ENCODE measurements at places on chromosomes 1 and 21.

- peaks cover 22% of the 10 kb centered on the region for H3K4me1 ChIP-seq
- H3K27ac ChIP-seq, result peak overlapping the region; percentile 48
- H3K27me3 ChIP-seq, result no peaks in the 10 kb centered on the region
- no peak for DNase-seq
- no peak overlapping the region for H3K4me3 ChIP-seq
Measured at GRCh38 chr1:154178911-154179811, 12.7 kb downstream of the TPM3 start.

GRCh38 chr1:196607981-196608380, 259 bp downstream of the KCNT2 start:
- H3K4me1 ChIP-seq, result peaks cover 1% of the 10 kb centered on the region
- H3K36me3 ChIP-seq, result peaks cover 3% of the 10 kb centered on the region
- H3K27ac ChIP-seq, result peak overlapping the region; percentile 96
- H3K27me3 ChIP-seq, result no peaks in the 10 kb centered on the region
- peak overlapping the region; percentile 93 for H3K4me3 ChIP-seq

DNA sequence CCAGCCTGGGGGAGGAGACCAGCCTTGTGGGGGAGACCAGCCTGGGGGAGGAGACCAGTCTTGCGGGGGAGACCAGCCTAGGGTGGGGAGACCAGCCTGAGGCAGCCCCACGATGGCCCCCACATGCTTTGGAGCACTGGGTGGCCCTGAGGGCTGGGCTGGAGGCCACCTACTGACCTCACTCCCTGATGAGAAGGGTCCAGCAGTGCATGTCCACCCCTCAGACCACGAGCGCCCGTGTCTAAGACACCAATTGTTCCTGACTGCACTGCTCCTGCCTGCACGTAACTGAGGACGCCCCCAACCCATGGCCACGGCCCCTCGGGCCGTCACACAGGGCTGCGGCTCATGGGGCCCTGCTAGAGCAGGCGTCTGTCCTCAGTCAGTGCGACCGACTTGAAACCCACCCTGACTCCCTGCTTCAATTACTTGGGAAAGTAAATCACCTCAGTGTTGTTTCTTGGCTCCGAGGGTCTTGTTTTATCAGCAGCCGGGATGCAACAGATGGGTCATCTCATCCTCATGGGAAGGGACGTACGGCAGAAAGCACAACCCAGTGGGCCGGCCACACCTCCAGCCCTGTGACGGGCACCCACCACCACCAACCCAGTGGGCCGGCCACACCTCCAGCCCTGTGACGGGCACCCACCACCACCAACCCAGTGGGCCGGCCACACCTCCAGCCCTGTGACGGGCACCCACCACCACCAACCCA, at the start of gene SPATC1L:
TSS of gene SPATC1L (minus strand) at position 550 of the 715 bp plus-strand sequence. CDS start 1,643 bp downstream, outside the sequence.
- H3K36me3 ChIP-seq, result peaks cover 11% of the 10 kb centered on the region
- no peaks in the 10 kb centered on the region for H3K27me3 ChIP-seq

GRCh38 chr1:205236526-205236925, 8.8 kb downstream of the TMCC2 start:
- H3K27ac ChIP-seq, result no peak overlapping the region
- peaks cover 3% of the 10 kb centered on the region for H3K36me3 ChIP-seq
- H3K4me1 ChIP-seq, result peaks cover 1% of the 10 kb centered on the region
- H3K4me3 ChIP-seq, result no peak overlapping the region

- H3K27me3 ChIP-seq, result no peaks in the 10 kb centered on the region
- no peak overlapping the region for H3K27ac ChIP-seq
- H3K4me3 ChIP-seq, result no peak overlapping the region
- H3K4me1 ChIP-seq, result no peaks in the 10 kb centered on the region
Measured at GRCh38 chr1:119816407-119816806, 5.1 kb upstream of the REG4 start.

- H3K27ac ChIP-seq, result no peak overlapping the region
- no peak overlapping the region for H3K4me3 ChIP-seq
- no peaks in the 10 kb centered on the region for H3K27me3 ChIP-seq
- peak; percentile 59 for DNase-seq
Measured at GRCh38 chr21:45138199-45139002, 64.0 kb downstream of the ADARB1 start.

DNA sequence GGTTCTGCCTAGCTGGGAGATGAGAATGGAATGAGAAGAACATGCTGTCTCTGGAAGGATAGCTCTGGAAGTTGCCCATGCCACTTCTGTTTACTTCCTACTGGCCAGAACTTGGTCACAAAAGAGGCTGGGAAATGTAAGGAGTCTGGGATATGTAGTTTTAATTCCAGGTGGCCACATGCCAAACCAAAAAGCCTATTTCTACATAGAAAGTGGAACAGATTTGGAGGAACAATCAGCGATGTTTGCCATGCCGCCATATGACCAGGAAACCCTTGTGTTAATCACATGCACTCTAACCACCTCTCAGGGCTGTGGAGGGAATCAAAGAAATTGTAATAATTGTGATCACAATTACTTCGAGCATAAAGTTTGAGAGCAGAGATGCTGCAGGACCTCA, 10.0 kb upstream of the OLIG2 start:
- H3K4me3 ChIP-seq, result no peak overlapping the region
- no peak for DNase-seq
- no peaks in the 10 kb centered on the region for H3K36me3 ChIP-seq
- H3K4me1 ChIP-seq, result no peaks in the 10 kb centered on the region
- H3K27ac ChIP-seq, result no peak overlapping the region

GRCh38 chr1:70504176-70504820, 93.2 kb downstream of the CTH start:
- no peak overlapping the region for H3K27ac ChIP-seq
- no peak overlapping the region for H3K4me3 ChIP-seq
- no peaks in the 10 kb centered on the region for H3K36me3 ChIP-seq
- no peaks in the 10 kb centered on the region for H3K27me3 ChIP-seq
- H3K4me1 ChIP-seq, result no peaks in the 10 kb centered on the region

DNA sequence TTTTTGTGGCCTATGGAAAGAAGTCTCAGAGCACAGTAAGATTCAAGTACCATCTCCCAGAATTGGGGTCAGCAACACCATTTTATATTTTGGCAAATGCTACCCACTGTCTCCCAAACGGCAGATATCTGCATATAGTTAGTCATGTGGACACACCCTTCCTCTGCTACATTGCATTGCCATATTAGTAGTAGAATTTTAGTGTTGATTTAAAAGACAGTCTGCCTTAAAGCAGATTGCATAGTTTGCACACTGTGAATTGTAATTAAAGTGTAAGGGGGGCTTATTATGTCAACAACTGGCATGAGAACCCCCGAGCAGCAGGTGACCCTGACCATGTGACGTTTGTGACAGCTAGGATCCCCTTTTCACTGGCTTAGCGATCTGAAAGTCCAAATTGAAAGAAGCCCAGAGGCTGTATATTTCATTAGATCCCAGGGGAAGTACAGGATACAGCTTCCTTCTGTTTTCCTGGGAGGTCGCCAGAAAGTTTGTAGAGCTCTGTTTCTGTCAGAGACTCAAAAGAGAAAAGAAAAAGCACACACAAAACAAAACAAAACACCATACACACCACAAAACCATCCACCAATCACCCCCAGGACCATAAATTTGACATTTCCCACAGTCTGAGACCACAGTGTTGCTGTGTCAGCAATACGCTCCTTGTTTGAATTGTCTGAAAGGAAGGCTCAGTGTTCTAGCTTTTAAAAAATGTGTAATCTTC, 172.4 kb downstream of the NFIA start:
- no peak overlapping the region for H3K27ac ChIP-seq
- no peaks in the 10 kb centered on the region for H3K4me1 ChIP-seq
- H3K27me3 ChIP-seq, result no peaks in the 10 kb centered on the region
- no peak overlapping the region for H3K4me3 ChIP-seq

GRCh38 chr1:205283270-205284147, 38.0 kb downstream of the NUAK2 start:
- no peak overlapping the region for H3K4me3 ChIP-seq
- DNase-seq, result no peak
- H3K27me3 ChIP-seq, result no peaks in the 10 kb centered on the region
- H3K27ac ChIP-seq, result peak overlapping the region; percentile 94
- peaks cover 50% of the 10 kb centered on the region for H3K4me1 ChIP-seq
- no peaks in the 10 kb centered on the region for H3K36me3 ChIP-seq

DNA sequence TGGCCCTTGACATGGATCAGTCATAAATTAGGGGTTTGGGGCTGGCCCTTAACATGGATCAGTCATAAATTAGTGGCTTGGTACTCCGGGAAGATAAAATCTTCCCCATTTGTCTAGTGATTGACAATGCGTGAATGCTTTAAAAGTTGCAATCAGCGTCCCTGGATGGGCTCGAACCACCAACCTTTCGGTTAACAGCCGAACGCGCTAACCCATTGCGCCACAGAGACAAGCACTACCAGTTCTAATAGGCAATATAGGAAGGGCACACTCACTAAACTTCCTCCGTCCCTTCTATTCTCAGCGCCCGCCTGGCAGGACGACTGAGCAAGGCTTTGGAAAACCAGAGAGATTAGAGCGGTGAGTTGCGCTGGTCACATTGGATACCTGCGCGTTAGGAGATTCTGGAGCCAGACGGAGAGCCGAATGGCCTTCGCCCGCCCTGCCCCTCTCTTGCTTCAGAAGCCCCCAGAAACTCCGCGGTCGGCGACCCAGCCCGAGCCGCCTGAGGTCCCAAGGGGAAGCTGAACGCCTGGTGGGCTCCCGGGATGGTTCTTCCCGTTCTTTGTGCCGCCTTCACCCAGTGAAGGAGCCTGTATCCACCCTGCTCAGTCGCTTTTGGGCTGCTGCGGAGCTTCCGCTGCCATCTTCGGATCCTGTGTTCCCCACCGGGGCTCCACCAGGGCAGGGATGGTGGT, 235.9 kb downstream of the FAM72C start:
- peak overlapping the region; percentile 43 for H3K27ac ChIP-seq
- DNase-seq, result peak; percentile 46
- no peaks in the 10 kb centered on the region for H3K27me3 ChIP-seq
- H3K4me3 ChIP-seq, result peak overlapping the region; percentile 84

DNA sequence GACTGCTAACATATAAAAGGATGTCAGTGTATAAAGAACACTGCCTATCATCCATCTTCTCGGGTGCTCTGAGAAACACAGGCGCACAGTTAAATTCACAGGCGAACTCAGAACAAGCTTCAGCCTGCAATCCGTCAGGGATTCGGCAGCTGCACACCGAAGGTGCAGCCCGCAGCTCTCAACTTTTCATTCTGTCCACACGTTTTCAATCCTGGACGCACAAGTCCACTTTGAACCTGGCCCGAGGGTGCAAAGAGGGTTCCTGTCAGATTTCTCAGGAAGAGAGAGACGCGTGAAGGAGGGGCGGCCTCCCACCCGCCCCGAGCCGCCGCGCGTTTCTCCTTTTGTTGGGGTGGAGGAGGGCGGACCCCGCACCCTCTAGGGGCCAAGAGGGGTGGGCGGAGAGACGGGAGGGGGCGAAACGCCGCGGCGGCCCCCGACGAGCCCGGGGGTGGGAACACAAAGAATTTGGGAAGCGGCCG, 724 bp downstream of the DOCK7 start:
- peaks cover 29% of the 10 kb centered on the region for H3K36me3 ChIP-seq
- DNase-seq, result peak; percentile 54
- peak overlapping the region; percentile 78 for H3K27ac ChIP-seq

- no peak overlapping the region for H3K4me3 ChIP-seq
- no peaks in the 10 kb centered on the region for H3K36me3 ChIP-seq
- no peaks in the 10 kb centered on the region for H3K4me1 ChIP-seq
- no peak overlapping the region for H3K27ac ChIP-seq
- no peaks in the 10 kb centered on the region for H3K27me3 ChIP-seq
Measured at GRCh38 chr1:25107643-25108010, 124.7 kb downstream of the SYF2 start.

- DNase-seq, result no peak
- no peak overlapping the region for H3K27ac ChIP-seq
- H3K4me1 ChIP-seq, result peaks cover 4% of the 10 kb centered on the region
- H3K4me3 ChIP-seq, result no peak overlapping the region
Measured at GRCh38 chr1:165371588-165372225, 15.2 kb upstream of the LMX1A start.

GRCh38 chr1:169043823-169044222, 62.7 kb upstream of the ATP1B1 start:
- no peak for DNase-seq
- no peaks in the 10 kb centered on the region for H3K27me3 ChIP-seq
- no peaks in the 10 kb centered on the region for H3K36me3 ChIP-seq
- H3K4me3 ChIP-seq, result no peak overlapping the region

- no peak for DNase-seq
- H3K27ac ChIP-seq, result no peak overlapping the region
- peak overlapping the region; percentile 89 for H3K4me3 ChIP-seq
- no peaks in the 10 kb centered on the region for H3K27me3 ChIP-seq
- H3K4me1 ChIP-seq, result peaks cover 1% of the 10 kb centered on the region
Measured at GRCh38 chr1:226064816-226065248, 2.3 kb downstream of the H3-3A start.

- no peaks in the 10 kb centered on the region for H3K27me3 ChIP-seq
- no peaks in the 10 kb centered on the region for H3K36me3 ChIP-seq
- H3K27ac ChIP-seq, result no peak overlapping the region
- no peak for DNase-seq
- H3K4me3 ChIP-seq, result no peak overlapping the region
Measured at GRCh38 chr1:70754701-70755100, 292.9 kb downstream of the PTGER3 start.

DNA sequence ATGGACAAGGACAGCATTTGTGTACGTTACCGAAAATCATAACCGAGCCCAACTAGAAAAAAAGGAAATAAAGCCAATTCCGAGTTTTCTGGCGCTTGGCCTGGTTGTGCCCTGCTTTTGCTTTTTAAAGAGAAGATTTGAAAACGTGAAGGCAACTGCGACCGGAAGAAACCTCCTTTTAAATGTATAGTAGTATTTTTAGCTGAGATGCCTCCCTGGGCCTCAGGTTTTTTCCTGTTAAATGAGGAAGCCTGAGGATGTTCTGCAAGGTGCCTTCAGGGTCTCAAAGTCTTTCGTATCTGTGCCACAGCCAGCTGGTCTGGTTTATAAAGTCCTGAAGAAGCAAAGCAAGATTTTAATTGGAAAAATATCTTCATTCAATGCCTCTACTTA, 371 bp upstream of the ODF2L start:
- H3K27me3 ChIP-seq, result no peaks in the 10 kb centered on the region
- DNase-seq, result no peak
- H3K36me3 ChIP-seq, result no peaks in the 10 kb centered on the region

DNA sequence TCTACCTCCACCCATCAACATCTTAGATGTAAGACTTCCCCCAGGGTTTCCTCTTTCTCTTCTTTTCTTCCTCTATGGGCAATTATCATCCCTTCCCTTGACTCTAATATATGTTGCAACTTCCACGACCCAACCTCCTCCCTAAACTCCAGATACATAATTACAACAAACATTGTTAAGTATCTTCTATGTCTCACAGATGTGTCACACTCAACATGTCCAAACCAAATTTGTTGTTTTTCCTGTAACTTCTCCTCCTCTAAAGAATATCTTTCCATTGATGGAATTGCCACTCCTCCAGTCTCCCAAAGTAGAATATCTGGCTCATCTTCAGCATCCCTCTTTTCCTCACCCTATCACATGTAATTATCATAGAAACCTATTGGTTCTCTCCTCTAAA, 314.2 kb downstream of the RWDD3 start:
- no peaks in the 10 kb centered on the region for H3K27me3 ChIP-seq
- H3K4me3 ChIP-seq, result no peak overlapping the region
- DNase-seq, result no peak
- H3K36me3 ChIP-seq, result no peaks in the 10 kb centered on the region
- no peak overlapping the region for H3K27ac ChIP-seq

All from neuronal stem cell (in vitro differentiated cells).